HFFc6 (cell line): ENCODE measurements at places on chromosomes 7 and 10.

GRCh38 chr7:98409843-98410242, 9.0 kb upstream of the BAIAP2L1 start:
- H3K4me1 ChIP-seq = no peaks in the 10 kb centered on the region
- DNase-seq = no peak
- no peaks in the 10 kb centered on the region for H3K36me3 ChIP-seq
- no peaks in the 10 kb centered on the region; the same call in 1 of the 2 replicates for H3K27me3 ChIP-seq
- H3K4me3 ChIP-seq = no peak overlapping the region
- H3K27ac ChIP-seq = no peak overlapping the region

DNA sequence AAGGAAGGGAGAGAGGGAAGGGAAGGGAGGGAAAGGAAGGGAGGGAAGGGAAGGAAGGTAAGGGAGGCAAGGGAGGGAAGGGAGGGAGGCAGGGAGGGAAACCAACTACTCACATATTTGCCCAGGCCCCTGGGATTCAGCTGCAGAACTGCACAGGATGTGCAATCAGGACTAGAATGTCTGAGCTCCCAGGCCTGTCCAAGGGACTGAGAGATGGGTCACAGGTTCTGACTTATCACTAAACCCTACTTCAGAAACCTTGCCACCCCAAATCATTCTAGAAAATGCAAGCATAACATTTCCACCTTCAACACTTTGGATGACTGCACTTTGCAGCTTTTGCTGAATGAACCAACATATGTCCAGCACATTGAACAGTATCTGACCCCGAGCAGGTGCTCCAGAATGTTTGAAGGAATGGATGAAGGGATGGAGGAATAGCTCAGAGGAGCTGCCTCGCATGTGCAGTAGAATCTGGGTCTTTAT, 245.3 kb downstream of the KCNMA1 start:
- no peaks in the 10 kb centered on the region for H3K36me3 ChIP-seq
- peak overlapping the region; percentile 71 for H3K4me3 ChIP-seq
- H3K4me1 ChIP-seq = peaks cover 97% of the 10 kb centered on the region
- H3K27me3 ChIP-seq = peaks cover 5% of the 10 kb centered on the region
- peak; percentile 58 for DNase-seq
- H3K27ac ChIP-seq = peak overlapping the region; percentile 85

DNA sequence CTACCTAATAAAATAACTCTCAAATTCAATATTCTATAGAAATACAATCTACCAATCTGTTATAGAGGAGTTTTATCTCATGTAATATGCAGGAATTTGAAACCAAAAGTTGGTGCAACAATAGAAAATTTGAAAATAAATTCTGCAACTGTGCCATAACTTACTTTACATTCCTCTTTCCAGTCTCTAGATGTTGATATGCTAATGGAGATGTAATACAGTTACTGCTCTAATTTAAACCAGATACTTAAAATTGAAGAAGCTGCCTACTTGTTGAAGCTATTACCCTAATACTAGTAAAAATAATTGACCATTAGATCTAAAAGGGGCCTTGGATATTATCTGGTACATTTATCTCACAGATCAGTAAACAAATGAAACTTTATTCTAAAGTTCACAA, 1.4 kb downstream of the ENKUR start:
- DNase-seq = no peak
- H3K4me3 ChIP-seq = 0 out of 2 replicates have a peak overlapping the region, but pooled peaks have one; percentile 91
- H3K27me3 ChIP-seq = no peaks in the 10 kb centered on the region
- H3K27ac ChIP-seq = 0 out of 2 replicates have a peak overlapping the region, but pooled peaks have one; percentile 38
- no peaks in the 10 kb centered on the region; the same call in 1 of the 2 replicates for H3K36me3 ChIP-seq

DNA sequence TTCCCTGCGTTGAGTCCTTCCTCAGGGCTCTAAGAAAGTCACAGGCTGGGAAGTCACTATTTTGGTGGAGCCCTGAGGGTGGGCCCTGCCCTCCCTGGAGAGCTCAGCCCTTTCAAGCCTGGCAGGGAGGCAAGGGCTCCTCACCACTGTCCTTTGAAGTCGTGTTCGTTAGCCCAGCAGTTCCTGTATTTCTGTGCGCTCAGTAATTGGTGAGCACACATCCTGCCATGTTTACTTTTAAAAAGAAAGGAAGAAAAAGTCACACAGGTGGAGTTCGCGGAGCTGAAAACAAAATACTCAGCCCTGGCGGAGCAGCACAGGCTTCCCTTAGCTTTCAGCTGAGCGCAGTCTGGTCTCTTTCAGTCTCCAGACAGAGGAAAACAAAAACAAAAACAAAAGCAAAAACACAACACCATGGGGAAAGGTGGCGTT, 37.1 kb downstream of the PRKCQ start:
- peaks cover 7% of the 10 kb centered on the region for H3K27me3 ChIP-seq
- no peaks in the 10 kb centered on the region for H3K4me1 ChIP-seq
- DNase-seq = no peak
- H3K27ac ChIP-seq = no peak overlapping the region

GRCh38 chr10:82463614-82464013, 588.6 kb downstream of the NRG3 start:
- H3K36me3 ChIP-seq = no peaks in the 10 kb centered on the region
- no peak overlapping the region for H3K27ac ChIP-seq
- DNase-seq = no peak
- H3K4me3 ChIP-seq = no peak overlapping the region
- no peaks in the 10 kb centered on the region for H3K27me3 ChIP-seq

GRCh38 chr7:44394636-44395035, 69.2 kb upstream of the CAMK2B start:
- no peaks in the 10 kb centered on the region; the same call in 1 of the 2 replicates for H3K27me3 ChIP-seq
- no peak overlapping the region for H3K4me3 ChIP-seq
- DNase-seq = no peak
- H3K36me3 ChIP-seq = peaks cover 11% of the 10 kb centered on the region

GRCh38 chr10:112766636-112767035, 183.4 kb upstream of the TCF7L2 start:
- peaks cover 31% of the 10 kb centered on the region for H3K4me1 ChIP-seq
- peaks cover 8% of the 10 kb centered on the region for H3K36me3 ChIP-seq
- H3K4me3 ChIP-seq = no peak overlapping the region
- no peaks in the 10 kb centered on the region for H3K27me3 ChIP-seq
- DNase-seq = no peak

DNA sequence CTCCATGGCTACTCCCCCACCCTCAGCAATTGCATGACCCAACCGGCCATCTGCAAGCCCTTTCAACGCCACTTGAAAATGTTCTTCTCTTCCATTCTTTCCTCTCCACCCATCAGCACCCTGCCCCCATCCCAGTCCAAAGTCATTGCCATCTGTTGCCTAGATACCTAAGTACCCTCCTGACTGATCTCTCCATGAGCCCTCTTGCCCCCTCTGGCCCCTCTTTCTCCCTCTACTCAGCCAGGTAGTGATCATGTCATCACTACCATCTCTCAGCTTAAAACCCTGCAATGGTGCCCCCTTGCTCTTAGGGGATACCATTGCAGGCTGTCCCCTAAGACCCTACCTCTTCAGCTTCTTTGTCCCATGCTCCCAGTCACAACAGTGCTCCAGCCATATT, 30.5 kb upstream of the BTRC start:
- H3K4me1 ChIP-seq = peaks cover 6% of the 10 kb centered on the region; the same call in 1 of the 2 replicates
- H3K27me3 ChIP-seq = peaks cover 52% of the 10 kb centered on the region
- no peaks in the 10 kb centered on the region for H3K36me3 ChIP-seq
- no peak overlapping the region for H3K4me3 ChIP-seq
- DNase-seq = no peak
- H3K27ac ChIP-seq = no peak overlapping the region

GRCh38 chr10:50574931-50575330, 48.8 kb downstream of the SGMS1 start:
- H3K27ac ChIP-seq = no peak overlapping the region
- DNase-seq = no peak
- peaks cover 34% of the 10 kb centered on the region for H3K4me1 ChIP-seq
- no peaks in the 10 kb centered on the region for H3K27me3 ChIP-seq
- H3K4me3 ChIP-seq = no peak overlapping the region

DNA sequence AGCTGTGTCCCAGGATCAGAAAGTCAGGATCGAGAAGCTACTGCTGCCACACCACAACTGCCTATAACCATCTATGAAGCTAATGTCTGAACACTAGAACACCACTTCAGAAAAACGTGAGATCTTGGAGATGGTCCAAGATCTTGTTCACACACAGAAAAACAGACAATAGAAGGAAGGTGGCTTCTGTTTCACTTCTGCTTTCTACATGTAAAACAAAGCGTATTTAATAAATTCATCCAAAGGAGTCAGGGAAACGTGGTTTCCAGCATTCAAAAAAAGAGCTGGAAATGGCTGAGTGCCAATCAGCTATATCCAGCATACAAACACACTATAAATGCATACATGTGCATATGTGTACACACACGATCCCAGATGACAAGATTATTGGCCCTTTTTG, 70.2 kb upstream of the CCDC71L start:
- no peak for DNase-seq
- peaks cover 40% of the 10 kb centered on the region for H3K36me3 ChIP-seq
- H3K27me3 ChIP-seq = no peaks in the 10 kb centered on the region
- H3K27ac ChIP-seq = no peak overlapping the region

GRCh38 chr7:124959676-124960075, 30.1 kb upstream of the POT1 start:
- no peak overlapping the region for H3K4me3 ChIP-seq
- DNase-seq = no peak
- no peak overlapping the region for H3K27ac ChIP-seq
- H3K27me3 ChIP-seq = no peaks in the 10 kb centered on the region

DNA sequence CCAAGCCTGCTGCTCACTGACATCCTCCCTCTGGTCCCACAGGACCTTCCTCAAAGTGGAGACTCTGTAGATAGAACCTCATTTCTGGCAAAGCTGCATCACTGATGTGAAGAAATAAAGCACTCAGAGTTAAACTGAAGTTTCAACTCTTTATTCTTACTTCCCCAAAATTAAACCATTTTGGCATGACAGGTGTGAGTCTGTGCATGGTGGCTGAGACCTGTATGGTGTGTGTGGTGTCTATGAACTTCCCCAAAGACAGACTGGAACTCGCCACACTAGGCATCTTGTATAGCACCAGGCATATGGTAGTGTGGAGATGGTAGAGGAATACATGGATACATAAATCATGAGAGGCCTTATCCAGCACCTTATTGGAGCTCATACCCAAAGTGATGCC, 6.6 kb upstream of the WDFY4 start:
- no peak overlapping the region for H3K27ac ChIP-seq
- DNase-seq = no peak
- peaks cover 4% of the 10 kb centered on the region for H3K36me3 ChIP-seq
- H3K27me3 ChIP-seq = peaks cover 18% of the 10 kb centered on the region

- H3K4me3 ChIP-seq = peak overlapping the region; percentile 94
- peaks cover 74% of the 10 kb centered on the region for H3K4me1 ChIP-seq
- no peak for DNase-seq
- no peaks in the 10 kb centered on the region for H3K27me3 ChIP-seq
- H3K36me3 ChIP-seq = peaks cover 5% of the 10 kb centered on the region; the same call in 1 of the 2 replicates
Measured at GRCh38 chr10:44864051-44864450, 47.1 kb upstream of the TMEM72 start.

GRCh38 chr7:39415091-39415787, 151.0 kb upstream of the YAE1 start:
- peaks cover 4% of the 10 kb centered on the region for H3K27me3 ChIP-seq
- no peaks in the 10 kb centered on the region for H3K36me3 ChIP-seq
- H3K4me3 ChIP-seq = peak overlapping the region; percentile 91
- no peak overlapping the region for H3K27ac ChIP-seq
- peaks cover 9% of the 10 kb centered on the region for H3K4me1 ChIP-seq
- DNase-seq = no peak

DNA sequence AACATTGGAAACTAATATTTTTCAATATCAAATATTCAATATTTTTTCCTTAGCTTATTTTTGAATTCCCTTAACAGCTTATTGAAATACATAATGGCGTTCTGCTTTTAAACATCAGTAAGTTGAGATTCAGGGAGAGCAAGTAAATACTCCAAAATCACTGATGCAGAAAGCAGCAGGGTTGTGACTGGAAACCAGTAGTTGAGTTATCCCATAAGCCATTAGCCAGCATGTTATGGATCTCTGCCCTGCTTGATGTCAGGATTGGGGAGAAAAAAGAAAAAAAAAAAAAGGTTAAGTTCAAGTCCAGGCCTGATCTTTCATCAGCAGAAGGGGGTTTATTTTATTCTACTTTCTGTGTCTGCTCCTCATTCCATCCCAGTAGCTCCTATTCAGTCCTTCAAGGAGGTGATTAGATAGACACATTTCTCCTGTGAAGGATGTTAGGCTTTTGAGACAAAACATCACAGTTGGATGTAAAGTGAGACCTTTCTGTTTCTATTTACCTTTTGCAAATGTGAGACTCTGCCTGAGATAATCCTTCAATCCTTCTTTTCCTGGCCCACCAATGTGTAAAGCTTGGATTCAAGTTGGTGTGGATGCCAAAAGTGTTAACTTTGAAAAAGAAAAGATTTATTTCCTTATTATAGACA, 110.9 kb upstream of the HDAC9 start:
- no peaks in the 10 kb centered on the region for H3K36me3 ChIP-seq
- H3K4me1 ChIP-seq = peaks cover 14% of the 10 kb centered on the region

- H3K27me3 ChIP-seq = peaks cover 55% of the 10 kb centered on the region
- H3K4me1 ChIP-seq = no peaks in the 10 kb centered on the region
- no peak for DNase-seq
- H3K36me3 ChIP-seq = no peaks in the 10 kb centered on the region
Measured at GRCh38 chr10:79943871-79944270, 5.0 kb downstream of the SFTPD start.

GRCh38 chr10:85187047-85187446, 858.7 kb downstream of the CCSER2 start:
- no peaks in the 10 kb centered on the region for H3K27me3 ChIP-seq
- H3K27ac ChIP-seq = no peak overlapping the region
- DNase-seq = no peak
- H3K4me3 ChIP-seq = no peak overlapping the region
- no peaks in the 10 kb centered on the region for H3K4me1 ChIP-seq
